ENCODE measurements at places on chromosomes 7 and 10. TPM values are rescaled to one million over a fixed set of nuclear protein-coding genes. Genes with fewer than 3 reads are reported as not detected.
A peak's percentile ranks its signal among the peaks of the same experiment; 100 is the strongest.

DNA sequence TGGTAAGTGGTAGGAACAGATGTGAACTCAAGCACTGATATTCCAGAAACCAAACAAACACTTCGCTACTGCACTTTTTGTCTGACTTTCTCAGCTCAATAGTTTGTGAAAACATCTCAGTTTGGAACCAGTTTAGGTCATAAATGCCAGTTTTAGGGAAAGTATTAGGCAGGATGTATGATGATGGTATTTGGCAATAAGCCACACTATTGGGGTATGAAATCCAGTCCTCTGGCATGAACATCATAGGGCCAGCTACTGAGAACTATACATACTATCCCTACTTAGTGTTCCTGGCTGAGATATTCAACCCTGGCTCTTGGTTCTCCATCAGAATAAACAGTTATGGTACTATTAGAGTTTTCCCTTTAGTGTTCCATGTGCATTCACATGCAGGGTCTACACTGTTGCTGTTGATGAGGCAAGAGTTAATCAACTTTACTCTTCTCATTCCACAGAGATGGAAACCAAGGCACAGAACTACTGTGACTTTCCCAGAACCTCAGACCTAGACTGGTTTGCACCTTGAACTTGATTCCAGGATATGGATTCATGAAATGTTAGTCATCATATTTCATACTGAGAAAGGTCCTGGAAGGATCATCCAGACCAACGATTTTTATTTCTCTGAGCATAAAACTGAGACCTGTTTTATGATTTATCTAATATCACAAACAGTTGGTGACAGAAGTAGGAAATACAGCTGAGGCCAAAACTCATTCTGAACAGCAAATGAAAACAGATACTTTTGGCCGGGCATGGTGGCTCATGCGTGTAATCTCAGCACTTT lies 20.0 kb upstream of the IFIT2 start:
- no peak for DNase-seq

Gene PNLIP
- total RNA-seq, result not detected

Gene FGFBP3
- total RNA-seq, result not detected

- DNase-seq, result no peak
These were observed 5.8 kb downstream of the FBH1 start for GRCh38 chr10:5895804-5896203.

GRCh38 chr7:74092964-74093471 lies 9.4 kb downstream of the LIMK1 start:
- DNase-seq, result peak; percentile 31

- DNase-seq, result no peak
These were observed 410.0 kb upstream of the RNF32 start for GRCh38 chr7:156230576-156230975.

All from gastrocnemius medialis (tissue), 4 donors.